ENCODE measurements at places on chromosomes 7 and 10.

DNA sequence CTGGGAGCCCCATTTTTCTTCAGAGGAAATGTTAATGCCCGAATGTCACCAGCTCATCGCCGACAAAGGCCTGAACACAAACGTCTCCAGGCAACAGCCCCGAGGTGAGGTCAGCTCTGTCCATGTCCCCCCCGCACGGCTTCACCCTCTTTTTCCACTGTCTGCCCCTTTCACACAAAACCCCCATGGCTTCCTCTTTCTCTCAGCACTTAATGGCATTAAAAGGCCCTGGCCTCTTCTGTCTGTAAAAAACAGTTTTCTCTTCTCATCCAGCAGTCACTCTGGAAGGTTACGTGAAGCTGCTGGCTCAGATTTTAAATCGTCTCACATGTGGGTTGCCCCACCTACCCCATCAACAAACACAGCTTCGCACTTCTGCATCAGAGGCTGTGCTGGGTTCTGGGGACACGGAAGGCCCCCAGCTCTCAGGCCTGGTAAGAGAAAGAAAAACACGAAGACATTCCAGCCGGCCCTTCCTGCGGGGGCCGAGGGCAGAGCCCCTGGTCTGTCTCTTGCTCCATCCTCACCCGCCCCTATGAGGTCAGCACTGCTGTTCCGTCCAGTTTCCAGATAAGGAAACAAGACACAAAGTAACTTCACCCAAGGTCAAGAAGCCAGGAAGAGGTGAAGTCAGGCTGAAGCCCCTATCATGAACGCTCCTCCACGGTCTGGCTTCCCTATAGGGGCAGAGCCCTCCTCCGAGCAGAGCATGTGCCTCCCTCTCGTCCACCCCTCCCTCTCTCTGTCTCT lies 91.1 kb upstream of the PDGFA start:
- no peak for DNase-seq

- no peak for DNase-seq
Observed at GRCh38 chr10:24465124-24465874, 256.4 kb downstream of the KIAA1217 start.

- DNase-seq = no peak
Observed at GRCh38 chr7:40673285-40673684, 538.5 kb downstream of the SUGCT start.

DNA sequence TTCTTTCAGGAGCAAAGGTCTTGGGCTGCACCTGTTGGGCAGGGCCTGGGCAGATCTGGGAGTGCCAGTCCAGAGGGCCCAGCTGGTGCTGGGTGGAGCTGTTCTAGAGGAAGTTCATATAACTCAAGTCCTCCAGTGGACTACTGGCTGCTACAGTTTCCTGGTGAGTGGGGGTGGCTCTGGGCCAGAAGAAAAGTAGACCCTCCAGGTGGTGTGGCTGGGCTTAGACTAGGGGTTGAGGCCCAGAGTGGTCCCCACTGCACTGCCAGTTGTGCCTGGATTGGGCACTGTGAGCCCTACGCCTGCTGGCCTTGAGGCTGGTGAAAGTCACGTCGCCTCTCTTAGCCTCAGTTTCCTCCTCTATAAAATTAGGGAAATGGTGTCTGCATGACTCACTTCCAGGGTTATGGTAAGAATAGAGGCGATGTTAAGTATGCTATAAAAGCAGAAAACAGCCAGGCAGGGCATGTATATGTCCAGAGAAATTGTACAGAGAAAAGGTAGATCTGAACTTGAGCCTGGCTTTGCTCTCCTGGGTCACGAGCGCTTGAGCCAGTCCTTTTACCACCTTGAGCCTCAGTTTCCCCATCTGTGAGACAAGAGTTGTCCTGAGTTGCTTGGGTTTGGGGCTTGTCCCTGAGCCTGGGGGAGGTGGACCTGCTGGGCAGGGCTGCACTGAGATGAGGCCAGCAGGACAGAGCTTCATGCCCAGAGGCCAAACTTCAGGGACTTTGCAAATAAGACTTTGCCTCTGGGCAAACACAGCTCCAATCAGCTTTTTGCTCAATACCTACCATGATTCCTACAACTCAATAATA lies 3.8 kb upstream of the CLDN3 start:
- no peak for DNase-seq

DNA sequence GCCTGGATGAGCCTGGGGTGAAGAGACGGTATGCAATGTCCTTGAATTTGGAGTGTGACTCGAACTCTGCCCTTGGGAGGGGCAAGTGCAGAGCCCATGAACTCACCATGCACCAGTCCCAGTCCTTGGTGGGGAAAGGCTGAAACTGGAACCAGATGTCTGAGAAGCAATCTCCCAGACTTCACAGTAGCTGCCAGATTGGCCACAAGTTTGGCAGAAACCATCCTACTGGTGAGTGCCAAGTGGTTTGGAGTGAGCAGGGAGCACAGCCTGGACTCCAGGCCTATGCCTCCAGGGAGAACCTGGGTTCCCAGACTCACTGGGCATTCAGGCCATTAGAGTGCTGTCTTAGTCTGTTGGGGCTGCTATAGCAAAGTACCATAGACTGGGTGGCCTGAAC lies 99.6 kb upstream of the LYZL1 start:
- DNase-seq = no peak

DNA sequence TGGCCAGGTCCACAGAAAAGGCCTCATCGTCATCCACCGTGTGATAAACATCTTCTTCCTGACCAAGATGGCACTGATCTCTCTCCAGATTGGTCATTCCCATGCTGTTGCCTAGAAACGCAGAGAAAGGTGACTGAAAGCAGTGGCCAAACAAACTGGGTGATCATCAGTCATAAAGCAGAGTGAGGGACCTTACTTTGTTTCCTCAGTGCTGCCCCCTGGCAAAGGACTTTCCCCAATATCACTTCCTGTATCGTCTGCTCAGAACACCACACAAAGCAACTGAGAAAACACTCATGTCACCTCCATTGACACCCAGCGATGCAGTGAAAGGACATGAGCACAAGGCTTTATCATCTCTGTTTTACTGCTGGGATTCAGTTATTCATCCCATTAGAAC lies 40.0 kb upstream of the TM9SF3 start:
- no peak for DNase-seq

DNA sequence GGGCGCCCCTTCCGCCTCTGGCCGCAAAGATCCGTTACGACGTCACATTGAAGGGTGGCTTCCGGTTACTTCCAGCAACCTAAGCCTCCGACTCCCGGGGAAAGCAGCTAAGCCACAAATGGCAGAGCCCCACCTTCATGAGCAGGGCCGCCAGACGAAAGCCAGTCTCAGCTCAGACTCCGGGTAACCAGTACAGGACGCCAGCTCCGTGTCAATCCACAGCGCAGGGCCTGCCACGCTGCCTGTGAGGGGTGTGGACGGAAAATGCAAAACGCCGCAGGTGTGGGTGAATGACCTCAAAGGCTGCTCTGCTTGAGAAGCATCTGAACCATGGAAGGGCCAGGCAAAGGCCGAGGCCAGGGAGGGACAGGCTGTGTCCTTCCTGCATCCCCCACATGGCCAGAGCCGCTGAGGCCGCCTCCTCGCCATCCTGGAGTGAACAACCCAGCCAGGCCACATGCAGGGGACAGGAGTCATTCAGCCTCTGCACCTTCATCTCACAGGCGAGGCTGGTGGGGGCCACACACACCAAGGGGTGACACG lies 53.5 kb upstream of the PPP2R2D start:
- no peak for DNase-seq

DNA sequence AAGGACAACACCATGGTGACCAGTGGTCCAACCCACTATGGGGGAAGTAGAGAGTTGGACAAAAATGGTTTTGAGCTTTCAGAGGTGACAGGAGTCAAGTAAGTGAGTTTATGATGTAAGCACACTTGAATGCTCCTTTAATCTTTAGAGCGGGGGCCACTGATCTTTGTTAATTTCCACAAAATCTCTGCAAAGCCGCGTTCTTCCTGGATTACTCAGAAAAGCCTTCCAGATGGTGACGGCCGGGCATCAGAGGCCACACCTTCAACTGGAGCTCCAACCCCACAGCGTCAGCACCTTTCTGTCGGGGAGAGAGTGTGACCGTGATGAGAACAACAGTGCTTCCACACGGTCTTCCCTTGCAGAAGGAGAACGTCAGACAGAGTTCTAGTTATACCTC lies 35.2 kb upstream of the KLF6 start:
- no peak for DNase-seq

- DNase-seq = no peak
Observed at GRCh38 chr7:47557317-47557693, 24.6 kb downstream of the TNS3 start.

- no peak for DNase-seq
Observed at GRCh38 chr7:26005683-26006410, 146.2 kb upstream of the NFE2L3 start.

DNA sequence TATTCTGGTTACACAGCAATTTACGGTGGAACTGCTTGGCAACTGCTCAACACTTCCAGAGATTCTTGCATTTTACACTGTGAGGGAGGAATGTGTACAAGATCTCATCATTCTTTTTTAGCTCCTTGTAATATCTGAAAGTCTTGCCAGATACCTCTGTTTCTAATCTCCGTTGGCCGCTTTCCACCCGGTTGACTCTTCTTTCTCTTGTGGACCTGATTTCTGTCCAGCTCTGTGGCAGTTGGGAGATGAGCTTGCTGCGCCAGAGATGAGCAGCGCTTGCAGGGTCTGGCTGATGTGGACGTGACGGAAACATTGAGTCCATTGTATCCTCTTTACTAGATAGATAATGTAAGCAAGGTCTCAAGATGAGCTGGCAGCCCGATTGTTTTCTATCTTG lies 27.6 kb downstream of the SPAG6 start:
- DNase-seq = no peak

DNA sequence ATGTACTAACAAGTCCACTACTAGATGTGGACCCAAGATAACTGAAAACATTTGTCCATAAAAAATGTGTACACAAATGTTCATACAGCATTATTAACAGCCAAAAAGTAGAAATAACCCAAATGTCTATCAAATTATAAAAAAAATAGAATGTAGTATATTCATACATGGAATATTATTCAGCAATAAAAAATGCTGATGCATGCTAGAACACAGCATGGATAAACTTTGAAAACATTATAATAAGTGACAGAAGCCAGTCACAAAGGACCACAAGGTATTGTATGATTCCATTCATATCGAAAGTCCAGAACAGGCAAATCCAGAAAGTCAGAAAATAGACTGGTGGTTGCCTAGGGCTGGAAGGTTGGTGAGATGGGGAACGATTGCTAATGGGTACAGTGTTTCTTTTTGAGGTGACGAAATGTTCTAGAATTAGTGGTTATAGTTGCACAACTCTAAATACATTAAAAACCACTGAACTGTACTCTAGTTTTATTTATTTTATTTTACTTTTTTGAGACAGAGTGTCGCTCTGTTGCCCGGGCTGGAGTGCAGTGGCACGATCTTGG lies 43.3 kb upstream of the ANLN start:
- no peak for DNase-seq

DNA sequence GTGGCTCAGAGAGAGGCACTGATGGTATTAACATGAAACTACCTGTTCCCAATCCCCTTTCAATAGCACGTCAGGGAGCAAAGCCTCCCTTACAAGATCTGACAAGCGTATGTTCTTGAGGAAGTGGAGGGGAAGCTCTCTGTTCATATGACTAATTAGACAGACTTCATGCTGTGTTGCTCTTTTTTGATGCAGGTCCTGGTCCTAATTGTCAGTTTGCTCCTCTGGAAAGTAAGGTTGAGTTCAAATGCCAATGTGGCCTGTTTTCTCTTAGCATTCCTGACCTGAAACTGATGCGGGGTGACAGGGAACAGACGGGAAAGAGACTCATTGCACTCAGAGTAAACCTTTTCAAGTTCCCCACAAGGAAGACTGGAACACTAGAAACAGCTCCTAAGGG lies 27.0 kb upstream of the TBX20 start:
- DNase-seq = no peak

DNA sequence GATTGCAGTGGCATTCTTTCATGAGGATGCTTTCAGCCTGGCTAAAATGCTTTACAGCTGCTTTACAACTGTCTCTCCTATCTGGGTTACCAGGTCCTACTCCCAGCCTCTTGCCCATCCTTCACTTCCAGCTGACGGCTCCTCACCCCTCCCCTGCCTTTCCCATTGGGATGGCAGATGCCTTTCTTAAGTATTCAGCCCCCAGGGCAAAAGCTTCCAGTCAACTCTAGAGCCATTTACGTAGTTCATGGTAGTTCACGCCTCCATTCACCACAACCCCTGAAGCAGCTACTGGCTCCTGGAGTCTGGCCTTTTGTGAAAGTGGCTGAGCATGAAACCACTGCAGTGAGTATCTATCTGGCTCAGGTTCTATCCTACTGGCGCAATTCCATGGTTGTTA lies 17.2 kb upstream of the BMPER start:
- no peak for DNase-seq

GRCh38 chr10:78904196-78904595 lies 164.6 kb upstream of the ZMIZ1 start:
- DNase-seq = no peak

DNA sequence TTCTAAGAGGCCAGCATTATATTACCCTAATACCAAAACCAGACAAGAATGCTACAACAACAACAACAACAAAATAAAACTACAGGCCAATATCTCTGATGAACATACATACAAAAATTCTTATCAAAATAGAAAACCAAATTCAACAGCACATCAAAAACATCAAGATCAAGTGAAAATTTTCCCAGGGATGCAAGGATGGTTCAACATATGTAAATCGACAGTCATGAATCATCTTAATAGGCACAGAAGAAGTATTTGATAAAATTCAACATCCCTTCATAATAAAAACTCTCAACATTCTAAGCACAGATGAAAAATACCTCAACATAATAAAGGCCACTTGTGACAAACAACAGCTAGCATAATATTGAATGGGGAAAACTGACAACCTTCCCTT lies 75.3 kb downstream of the JMJD1C start:
- DNase-seq = no peak

DNA sequence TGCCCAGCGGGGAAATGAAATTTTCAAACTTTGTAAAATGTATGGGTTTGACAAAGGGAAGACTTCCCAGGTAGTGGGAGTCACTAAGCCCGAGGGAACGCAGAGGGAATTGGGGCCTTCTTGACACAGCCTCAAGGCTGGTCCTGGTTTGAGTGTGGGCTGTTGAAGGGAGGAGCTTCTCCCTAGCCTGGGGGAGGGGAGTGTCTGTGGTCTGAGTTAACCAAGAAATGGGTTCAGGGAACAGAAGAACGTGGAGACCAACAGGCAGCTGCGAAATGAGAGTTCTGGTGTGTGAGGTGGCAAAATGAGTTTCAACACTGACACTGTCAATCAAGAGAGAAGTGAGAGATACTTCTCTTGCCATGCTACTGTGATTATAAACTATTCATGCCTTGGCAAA lies 32.7 kb upstream of the BAMBI start:
- DNase-seq = no peak

DNA sequence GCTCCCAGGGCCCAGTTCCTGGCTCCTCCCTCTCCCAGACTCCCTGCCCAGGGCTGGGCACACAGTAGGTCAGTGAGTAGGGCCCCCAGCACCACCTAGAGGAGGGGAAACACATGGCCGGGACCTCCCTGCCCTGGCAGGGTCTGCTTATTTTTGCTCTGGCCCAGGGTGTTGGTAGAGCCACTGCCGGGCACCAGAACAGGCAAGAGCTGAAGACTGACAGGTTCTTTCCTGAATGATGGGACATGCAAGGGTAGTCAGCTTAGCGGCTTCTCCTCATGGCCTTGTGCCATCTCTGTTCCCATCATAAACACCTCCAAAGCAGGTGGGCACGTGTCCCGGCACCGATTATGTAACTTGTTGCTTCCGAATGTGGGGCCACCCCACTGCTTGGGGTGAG lies 86.5 kb downstream of the NEURL1 start:
- DNase-seq = no peak

GRCh38 chr7:13540429-13540828 lies 449.0 kb downstream of the ETV1 start:
- DNase-seq = no peak

Data from omental fat pad (tissue), 4 donors.